Activated T-helper 1 cell treated with anti-CD3 and anti-CD28 coated beads, Interleukin-12 subunit alpha, Interleukin-12 subunit beta, Interleukin-2, Interleukin-4 antibody, amounts not matched to agents 30 ng/mL and 10 ng/mL and 1 ng/mL, durations not matched to agents 14 hours and 24 hours and 36 hours (primary cell): ENCODE measurements at places on chromosomes 7 and 10. TPM values are rescaled to one million over a fixed set of nuclear protein-coding genes. Genes with fewer than 3 reads are reported as not detected.

Gene SPDYE6
- not detected in 2 replicates for total RNA-seq

DNA sequence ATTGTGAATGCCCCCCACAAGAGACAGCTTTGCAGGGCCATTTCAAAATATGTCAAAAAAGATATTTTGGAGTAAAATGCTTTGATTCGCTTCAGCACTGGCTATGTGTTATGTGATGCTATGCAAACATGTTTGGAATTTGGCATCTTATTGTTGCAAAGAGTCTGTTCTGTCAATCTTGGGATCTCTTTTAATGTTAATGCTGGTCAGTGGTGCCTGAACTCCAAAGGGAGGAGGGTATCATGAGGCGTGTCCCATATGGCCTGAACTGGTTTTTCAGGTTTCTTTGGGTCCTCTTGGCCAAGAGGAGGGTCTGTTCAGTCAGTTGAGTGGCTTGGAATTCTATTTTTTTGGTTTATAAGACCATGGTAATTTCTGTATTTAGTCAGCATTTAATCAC is 81.4 kb downstream of the HECW1 start:
- no peak overlapping the region for H3K27ac ChIP-seq
- no peaks in the 10 kb centered on the region for H3K4me1 ChIP-seq
- no peak overlapping the region for H3K4me3 ChIP-seq
- peaks cover 5% of the 10 kb centered on the region for H3K27me3 ChIP-seq
- no peak for DNase-seq
- no peaks in the 10 kb centered on the region for H3K36me3 ChIP-seq

- no peak overlapping the region for H3K27ac ChIP-seq
- H3K4me1 ChIP-seq, result no peaks in the 10 kb centered on the region
- DNase-seq, result no peak
- H3K27me3 ChIP-seq, result peaks cover 5% of the 10 kb centered on the region
- H3K4me3 ChIP-seq, result no peak overlapping the region
Measured at GRCh38 chr7:93715234-93715633, 140.7 kb upstream of the CALCR start.

DNA sequence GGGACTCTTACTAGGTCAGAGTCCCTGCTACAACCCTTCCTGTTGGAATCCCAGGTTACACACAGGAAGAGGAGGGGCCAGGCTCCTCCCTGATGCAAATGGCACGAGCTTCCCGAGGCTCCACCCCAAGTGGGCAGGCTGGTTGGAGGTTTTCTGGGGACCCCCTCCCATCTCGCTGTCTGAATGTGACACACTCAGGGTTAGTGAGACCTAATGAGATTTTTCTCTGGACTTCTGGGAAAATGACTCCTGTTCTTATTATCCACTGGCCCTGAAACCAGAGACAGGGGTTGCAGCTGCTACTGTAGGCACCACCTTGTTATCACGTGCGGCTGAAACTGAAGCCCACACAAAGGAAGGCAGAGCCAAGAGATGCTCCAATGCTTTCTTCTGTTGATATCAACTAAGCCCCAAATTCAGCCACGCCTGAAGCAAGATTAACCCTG is 103.3 kb downstream of the FAM107B start:
- H3K27me3 ChIP-seq, result peaks cover 1% of the 10 kb centered on the region
- no peak for DNase-seq
- peaks cover 4% of the 10 kb centered on the region for H3K36me3 ChIP-seq
- peaks cover 12% of the 10 kb centered on the region for H3K4me1 ChIP-seq
- H3K27ac ChIP-seq, result no peak overlapping the region

Gene OGDHL
- 1.2 and 2.8 TPM in 2 replicates for total RNA-seq

Gene OR6V1
- total RNA-seq, result not detected in 2 replicates

- H3K27me3 ChIP-seq, result no peaks in the 10 kb centered on the region
- DNase-seq, result no peak
- H3K4me1 ChIP-seq, result no peaks in the 10 kb centered on the region
- H3K36me3 ChIP-seq, result no peaks in the 10 kb centered on the region
- no peak overlapping the region for H3K4me3 ChIP-seq
Measured at GRCh38 chr10:130493446-130494145, 357.4 kb downstream of the GLRX3 start.

Gene GPER1
- not detected in 2 replicates for total RNA-seq

DNA sequence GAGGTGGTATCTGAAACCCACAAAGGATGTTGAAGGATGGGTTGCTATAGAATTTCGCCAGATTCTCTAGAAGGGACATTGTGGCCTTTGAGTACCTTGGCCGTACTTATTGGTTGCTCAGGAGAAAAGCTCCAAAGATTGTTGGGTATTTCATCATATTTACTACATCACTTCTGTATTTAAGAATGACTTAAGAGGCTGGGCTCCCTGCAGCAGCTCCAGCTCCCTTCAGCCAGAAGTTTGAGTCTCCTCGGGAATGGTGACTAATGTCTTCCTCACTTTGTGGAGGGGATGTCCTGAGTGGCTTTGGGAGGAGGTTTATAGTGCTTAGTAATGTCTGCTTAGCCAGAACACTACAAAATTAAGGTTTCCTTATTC is 18.1 kb downstream of the MINDY4 start:
- H3K36me3 ChIP-seq, result no peaks in the 10 kb centered on the region
- no peak overlapping the region for H3K4me3 ChIP-seq

- H3K4me1 ChIP-seq, result no peaks in the 10 kb centered on the region
- no peaks in the 10 kb centered on the region for H3K36me3 ChIP-seq
- H3K27me3 ChIP-seq, result peaks cover 5% of the 10 kb centered on the region
- no peak overlapping the region for H3K27ac ChIP-seq
- no peak for DNase-seq
Measured at GRCh38 chr10:1284076-1284475, 227.9 kb downstream of the WDR37 start.

Gene GIMAP1
- total RNA-seq, result 4.6 and 4.9 TPM in 2 replicates
